ENCODE measurements at places on chromosomes 16 and 17.

DNA sequence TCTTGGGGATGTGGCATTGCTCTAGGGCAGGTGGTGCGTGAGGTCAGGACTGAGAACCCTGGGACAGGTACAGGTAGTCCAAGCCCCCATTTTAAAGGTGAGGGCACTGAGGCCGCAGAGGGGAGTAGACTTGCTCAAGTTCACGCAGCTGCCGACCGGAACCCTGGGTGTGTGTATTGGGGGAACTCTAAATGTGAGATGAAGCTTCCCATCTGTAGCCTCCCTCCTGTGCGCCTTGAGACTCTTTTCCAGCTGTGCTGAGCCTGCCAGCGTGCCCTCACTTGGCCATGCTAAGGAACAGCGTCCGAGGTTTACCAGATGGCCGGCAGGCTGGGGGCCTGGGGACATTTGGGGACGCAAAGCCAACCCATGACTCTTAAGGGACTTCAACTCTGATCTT lies 79.0 kb upstream of the CDC42EP4 start:
- no peak for DNase-seq

DNA sequence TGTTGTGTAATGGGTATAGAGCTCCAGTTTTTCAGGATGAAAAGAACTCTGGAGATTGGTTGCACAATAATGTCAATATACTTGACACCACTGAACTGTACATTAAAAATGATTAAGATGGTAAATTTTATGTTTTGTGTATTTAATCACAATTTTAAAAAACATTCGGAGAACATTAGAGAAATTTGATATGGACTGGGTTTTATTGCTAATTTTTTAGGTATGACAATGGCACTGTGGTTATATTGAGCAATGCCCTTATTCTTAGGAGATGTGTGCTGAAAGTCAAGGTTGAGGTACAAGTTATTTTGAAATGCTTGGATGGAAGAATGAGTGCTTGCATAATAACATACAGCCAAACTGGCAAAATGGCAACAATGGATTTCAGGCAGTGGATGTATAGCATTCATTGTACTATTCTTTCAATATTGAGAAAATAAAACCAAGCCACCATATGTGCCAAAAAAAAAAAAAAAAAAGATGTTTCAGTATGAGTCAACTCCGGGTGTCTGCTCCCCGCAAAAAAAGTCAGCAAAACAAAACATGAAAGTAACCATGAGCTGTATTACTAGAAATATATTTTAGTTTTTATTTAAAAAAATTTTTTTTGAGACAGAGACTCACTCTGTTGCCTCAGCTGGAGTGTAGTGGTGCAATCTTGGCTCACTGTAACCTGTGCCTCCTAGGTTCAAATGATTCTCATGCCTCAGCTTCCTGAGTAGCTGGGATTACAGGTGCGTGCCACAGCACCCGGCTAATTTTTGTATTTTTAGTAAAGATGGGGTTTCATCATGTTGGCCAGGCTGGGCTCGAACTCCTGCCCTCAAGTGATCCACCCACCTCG lies 19.8 kb downstream of the HOXB1 start:
- no peak for DNase-seq

GRCh38 chr16:4350365-4350786 lies 745 bp downstream of the PAM16 start:
- DNase-seq: no peak

GRCh38 chr17:14197586-14197985 lies 39.1 kb downstream of the CDRT15 start:
- DNase-seq: no peak

DNA sequence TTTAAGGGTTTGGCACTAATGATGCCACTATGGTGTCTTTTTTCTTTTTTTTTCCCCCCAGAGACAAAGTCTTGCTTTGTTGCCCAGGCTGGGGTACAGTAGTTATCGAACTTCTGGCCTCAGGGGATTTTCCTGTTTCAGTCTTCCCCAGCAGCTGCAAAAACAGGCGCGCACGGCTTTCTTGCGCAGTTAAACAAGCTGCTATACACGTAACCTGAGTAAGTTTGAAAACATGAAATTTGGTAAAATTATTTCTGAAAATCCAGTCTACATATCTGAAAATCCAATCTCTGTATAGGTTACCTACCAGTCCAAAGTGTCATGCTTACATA lies 11.8 kb downstream of the TEX14 start:
- DNase-seq: no peak

GRCh38 chr16:67444259-67445125 lies 13.6 kb downstream of the HSD11B2 start:
- no peak for DNase-seq

DNA sequence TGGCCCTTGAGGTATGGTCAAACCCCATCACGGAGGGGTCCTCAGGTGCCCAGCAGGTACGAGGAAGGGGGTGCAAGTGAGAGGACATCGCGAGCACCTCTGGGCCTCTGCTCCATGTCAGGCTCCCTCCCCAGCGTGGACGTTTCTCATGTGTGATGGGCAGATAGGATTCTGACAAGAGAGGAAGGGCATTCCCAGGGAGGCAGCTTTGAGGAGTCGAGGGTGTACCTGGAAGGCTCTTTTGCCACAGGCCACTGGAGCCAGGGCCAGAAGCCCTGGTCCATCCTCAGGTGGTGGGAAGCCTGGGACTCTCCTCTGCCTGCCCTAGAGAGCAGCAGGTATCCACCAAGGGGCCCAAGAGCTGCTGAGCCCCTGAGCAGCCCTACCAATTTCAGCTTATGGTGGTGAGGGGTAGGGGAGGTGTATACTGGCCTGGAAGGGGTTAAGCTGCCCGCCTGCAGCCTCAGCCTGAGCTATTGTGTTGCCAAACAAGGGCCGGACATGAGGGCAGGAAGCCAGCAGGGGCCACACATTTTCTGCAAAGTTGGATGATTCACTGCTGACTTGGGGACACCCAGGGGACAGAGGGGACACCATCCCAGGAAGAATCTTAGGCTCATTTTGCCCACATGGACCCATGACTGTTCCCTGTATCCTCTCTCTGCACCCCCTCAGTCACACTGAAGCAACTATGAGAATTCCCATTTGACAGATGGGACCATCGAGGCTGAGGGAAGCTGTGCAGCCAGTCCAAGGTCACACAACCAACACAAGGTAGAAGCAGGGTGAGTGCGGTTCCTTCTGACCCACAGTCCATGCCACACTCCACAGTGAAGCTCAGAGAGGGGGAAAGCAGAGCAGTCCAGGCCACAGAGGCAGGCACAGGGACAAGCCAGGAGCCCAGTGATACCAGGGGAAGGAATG lies 1.7 kb downstream of the CDH5 start:
- no peak for DNase-seq

DNA sequence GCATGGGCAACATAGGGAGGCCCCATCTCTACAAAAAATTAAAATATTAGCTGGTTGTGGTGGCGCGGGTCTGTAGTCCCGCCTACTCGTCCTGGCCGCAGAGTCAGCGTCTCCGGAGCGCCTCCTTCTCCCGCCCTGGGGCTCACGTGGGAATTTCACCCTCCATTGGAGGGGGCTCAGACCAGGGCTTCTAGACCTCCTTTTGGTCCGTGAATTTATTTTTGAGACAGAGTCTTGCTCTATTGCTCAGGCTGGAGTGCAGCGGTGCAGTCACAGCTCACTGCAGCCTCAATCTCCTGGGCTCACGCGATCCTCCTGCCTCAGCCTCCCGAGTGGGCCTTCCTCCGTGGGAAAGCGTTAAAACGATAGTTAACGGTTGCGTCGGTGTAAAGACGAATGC lies 394 bp upstream of the NME4 start:
- peak; percentile 63 for DNase-seq

DNA sequence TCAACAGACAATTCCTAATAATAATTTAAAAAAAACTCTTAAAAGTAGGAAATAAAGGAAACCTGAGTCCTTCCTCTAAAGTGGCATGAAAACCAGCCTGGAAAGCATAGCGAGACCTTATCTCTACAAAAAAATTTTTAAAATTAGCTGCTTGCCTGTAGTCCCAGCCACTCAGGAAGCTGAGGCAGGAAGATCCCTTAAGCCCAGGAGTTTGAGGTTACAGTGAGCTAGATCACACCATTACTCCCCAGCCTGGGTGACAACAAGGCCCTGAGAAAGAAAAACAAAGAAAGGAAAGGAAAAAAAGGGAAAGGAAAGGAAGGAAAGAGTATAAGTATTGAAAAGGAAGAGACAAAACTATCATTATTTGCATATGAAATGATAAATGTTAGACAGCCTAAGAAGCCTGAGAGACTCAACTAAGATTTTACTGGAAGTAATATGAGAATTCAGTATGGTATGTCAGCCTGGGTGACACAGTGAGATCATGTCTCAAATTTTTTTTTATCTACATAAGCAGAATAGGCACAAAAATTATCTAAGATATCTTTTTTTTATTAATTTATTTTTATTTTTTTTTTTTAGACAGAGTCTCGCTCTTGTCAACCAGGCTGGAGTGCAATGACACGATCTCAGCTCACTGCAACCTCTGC lies 113.0 kb downstream of the GOSR1 start:
- no peak for DNase-seq

DNA sequence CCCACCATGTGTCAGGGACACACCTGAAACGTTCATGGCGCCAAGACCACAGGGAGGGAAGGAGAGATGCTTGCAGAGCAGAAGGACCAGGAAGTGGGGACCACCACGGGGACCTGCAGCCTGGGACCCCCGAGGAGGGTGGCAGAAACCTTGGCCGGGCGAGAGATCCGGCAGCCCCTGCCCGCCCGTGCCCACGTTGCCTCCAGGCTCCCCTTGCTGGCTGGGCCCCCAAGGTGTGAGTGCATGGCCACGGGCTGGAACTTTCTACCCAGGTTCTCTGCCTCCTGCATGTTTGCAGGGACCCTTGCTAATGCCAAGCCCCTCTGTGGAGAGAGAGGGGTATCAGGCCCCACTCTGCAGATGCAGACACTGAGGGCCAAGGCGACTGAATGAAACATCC lies 50.4 kb downstream of the USP22 start:
- no peak for DNase-seq

DNA sequence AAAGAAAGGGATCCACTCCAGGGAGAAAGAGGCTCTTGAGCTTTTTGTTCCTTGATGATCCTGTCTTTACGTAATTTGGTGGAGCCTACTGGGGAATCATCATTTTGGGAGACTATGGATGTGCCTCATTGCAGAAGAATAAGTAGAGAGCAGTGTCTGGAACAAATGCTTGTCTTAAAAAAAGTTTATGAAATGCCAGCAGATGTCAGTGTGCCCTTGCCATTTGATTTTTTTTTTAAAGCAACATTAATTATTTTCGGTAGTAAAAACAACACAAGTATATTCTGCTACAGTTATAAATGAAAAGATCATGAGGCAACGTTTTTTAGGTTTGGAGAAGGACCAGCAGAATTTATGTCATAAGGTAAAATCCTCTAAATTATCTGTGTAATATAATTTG lies 934.8 kb upstream of the EEF2KMT start:
- DNase-seq: no peak

- DNase-seq: peak; percentile 88
Measured at GRCh38 chr17:68200689-68201417, 47.0 kb upstream of the AMZ2 start.

DNA sequence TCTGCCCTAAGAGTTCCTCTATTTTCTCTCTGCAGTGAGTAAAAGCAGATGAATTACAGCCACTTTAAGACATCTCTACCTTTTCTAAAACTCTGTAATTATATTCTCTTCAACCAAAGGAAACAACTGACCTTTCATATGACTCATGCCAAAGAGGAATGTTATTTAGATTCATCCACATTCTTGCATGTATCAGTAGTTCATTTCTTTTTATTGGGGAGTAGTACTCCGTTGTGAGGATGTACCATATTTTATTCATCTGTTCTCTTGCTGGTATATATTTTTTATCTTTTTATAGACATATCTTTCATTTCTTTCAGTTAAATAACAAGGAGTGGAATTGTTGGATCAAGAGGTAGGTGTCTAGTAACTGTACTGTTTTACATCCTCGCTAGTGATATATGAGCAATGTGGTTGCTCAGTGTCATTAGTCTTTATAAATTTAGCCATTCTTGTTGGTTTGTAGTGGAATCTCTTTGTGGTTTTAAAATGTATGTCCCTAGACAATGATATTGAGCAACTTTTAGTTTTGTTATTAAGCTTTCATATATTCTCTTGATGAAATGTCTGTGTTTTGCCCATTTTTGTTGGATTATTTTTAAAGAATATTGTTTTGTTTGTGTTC lies 7.8 kb upstream of the MYH8 start:
- no peak for DNase-seq

DNA sequence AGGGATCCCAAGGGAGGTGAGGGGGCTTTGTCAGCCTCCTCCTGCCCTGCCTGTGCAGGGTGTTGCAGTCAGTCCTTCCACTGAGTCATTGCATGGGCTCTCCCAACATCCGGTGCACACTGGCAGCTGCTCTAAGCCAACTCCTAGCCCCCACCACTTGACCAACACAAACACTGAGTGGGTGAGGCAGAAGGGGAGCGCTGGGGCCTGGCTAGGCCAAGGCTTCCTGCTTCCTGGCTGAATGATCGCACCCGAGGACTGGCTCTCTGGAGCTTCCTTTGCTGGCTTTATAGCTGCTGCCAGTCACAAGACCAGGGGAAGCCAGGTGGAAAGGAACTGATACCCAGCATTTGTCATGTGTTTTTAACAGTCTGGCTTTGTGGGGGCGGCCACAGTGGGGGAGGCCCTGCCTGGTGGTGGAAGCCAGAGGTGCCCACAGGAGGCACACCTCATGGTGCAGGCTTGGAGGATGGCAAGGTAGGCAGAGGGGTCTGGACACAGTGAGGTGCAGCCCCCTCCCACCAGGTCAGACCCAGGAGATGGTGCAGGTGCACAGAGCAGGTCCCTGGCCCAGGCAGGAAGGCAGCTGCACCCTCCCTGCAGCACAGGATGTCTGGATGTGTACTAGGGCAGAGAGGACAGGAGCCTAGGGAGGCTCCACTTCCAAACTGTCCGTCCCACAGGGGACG lies 6.8 kb downstream of the MPG start:
- DNase-seq: no peak

DNA sequence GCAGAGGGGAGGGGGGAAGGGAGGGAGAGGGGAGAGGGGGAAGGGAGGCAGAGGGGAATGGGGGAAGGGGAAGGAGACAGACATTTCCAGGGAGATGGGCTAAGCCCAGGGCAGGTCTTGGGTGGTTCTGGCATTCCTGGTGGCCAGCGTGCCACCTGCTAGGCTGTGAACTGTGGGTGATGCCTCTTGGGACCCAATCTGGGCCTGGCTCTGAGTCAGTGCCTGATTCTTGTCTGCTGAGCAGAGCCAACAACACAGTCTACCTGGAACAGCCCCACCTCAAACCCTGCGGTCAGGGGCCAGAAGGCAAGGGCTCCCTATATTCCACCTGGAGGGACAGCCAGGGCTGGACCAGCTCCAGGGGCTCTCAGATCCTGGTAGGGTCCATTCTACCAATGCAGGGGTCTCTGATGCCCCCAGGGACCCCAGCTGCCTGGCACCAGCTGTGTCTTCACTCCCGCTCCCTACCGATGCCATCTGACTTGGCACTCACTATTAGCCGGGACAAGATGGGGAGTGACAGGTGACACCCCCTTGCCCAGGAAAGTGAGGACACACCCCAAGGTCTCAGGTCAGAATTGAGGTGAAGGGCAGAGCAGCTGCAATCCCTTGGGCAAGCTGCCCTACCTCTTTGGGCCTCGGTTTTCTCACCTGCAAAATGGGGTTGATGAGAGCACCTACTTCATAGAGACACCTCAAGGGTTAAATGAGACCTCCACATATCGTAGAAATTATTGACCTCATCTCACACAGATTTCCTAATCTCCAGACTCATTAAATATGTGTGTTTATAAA lies 87.2 kb downstream of the LITAF start:
- no peak for DNase-seq

- no peak for DNase-seq
Measured at GRCh38 chr16:4067262-4068001, 48.8 kb downstream of the ADCY9 start.

- no peak for DNase-seq
Measured at GRCh38 chr16:21239646-21240045, 6.1 kb downstream of the ANKS4B start.

Measured in HuH-7 (cell line).